ENCODE measurements at places on chromosomes 3 and 15. TPM values are rescaled to one million over a fixed set of nuclear protein-coding genes. Genes with fewer than 3 reads are reported as not detected.
A peak's percentile ranks its signal among the peaks of the same experiment; 100 is the strongest.

DNA sequence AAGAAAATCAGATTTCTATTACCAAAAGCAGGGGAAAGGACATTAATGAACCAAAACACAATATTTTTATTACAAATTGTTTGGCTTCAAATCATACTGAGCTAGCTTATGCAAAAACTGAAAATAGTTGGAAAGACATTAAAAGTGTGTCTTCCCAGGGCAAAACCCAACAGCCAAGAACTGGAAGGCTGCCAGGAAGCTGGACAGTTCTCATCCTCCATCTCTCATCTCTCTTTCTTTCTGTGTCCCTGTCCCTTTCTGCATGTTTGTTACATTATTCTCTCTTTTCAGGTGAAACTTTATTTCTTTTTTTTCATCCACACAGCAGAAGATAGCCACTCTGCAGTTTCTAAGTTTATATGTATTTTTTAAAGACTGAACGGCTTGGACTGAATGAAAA is 41.1 kb upstream of the SNTN start:
- no peak for DNase-seq

- no peak for DNase-seq
Measured at GRCh38 chr3:172376881-172377280, 71.4 kb downstream of the GHSR start.

DNA sequence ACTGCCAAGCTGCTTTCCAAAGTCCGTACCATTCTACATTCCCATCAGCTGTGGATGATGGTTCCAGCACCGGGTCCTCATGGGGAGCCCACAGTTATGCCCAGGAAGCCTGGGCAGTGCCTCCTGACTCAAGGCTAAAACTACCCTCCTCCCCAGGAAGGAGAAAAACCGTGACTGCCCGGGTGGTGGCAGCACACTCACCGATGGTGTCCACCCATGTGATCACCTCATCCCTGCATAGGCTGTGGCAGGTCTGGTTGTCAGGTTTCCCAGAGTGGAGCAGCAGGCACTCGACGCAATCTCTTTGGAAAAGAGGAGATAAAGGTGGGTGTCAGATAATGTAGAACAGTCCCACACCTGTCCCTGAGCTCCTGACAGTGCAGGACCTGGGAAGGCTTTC is 38.6 kb downstream of the UMPS start:
- DNase-seq, result no peak

RHOV gene
- not detected for total RNA-seq

DNA sequence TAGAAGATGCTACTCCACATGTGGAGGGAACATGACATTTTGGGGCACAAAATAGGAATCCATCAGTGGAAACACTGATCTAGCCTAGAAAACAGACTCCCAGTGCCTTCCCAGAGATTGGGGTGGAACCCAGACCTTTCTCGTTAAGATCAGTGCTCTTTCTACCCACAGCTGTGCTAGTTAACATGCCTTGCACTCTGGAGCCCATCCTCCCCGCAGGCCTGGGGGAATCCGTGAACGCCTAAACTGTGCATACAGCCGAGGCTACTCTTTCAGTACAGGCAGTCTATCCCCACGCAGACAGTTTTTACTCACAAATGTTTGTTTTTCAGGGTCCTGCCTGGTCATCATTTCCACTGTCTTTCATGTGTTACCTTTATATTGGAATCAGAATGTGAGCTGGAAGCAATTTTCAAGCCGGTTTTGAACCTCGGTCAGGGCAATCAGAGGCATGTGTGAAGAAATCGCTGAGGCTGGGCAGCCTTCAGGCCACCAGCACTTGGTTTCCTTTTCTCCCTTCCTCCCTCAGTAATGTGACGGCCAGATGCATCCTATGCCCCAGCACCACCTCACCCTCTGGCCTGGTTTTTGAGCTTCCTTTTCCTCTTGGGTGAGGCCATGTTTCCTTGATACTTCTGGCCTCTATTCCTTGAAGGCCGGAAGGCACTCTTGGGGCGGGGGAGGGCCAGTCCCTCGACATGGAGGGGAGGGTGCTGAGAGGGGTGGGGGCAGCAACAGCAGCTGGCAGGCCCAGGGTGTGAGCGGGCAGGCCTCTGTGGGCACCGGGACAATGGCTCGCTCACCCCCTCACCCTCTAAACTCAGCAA is 123.6 kb upstream of the GALNT15 start:
- DNase-seq, result peak; percentile 22

PRSS50 gene
- total RNA-seq, result 0.22 TPM

ITPKA gene
- total RNA-seq, result 1.9 TPM

DNA sequence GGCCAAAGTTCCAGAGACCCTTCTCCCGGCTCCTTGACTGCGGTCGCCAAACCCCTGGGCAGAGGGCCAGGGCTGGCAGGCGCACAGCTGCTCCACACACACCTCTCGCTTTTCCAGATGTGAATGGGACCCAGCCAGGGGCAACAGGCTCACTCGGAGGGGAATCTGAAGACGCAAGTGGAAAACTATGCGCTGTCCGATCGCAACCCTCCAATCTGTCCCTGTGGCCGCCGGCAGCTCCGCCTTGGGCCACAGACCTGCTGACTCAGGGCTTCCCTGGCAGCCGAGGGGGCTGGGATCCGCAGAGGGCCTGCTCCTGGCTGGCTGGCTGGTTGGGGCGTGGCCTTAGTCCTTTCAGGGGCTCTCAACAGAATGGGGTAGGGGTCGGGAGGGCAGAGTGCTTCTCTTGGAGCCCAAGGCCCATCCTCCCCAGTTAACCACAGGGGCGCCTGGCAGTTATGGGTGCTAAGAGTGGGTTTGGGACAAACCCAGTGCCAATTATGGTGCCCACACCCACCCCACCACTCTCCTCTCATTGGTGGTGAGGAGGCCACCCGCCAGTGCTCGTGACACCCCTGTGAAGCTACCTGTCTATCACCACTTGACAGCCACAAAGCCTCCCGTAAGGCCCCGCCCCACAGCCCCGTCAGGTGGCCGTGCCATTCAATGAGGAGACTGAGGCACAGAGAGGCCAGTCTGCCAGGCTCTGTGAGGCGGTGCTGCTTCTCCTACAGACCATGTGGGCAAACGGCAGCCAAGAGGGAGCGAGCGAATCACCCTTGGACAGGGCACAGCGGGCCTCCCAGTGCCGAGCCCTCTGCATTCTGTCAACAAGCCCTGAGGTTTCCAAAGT is 53.8 kb downstream of the IQSEC1 start:
- no peak for DNase-seq

DNA sequence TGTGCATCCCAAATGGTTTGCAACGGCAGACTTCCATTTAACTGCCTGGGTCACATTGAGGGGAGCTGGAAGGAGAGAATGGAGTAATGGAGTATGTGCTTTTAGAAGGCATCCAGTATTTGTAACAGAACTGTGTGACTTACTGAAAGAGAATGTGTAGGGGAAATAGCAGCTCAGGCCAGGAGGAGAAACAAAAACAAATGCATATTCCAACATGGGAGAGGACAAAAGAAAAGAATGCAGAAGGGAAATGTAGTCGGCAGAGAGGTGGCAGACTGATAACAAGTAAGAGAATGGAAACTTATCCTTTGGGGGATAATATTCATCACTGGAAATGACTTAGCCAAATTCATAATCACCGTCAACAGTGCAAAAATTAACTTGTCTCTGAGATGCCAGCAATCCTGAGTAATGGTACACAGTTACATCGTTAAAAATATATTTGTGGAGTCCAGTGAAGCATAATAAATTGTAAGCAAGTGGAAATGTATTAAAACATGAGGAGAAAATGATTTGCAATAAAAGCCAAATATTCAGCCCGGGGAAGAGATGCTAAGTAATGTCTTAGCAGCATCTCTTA is 294.9 kb upstream of the SGO1 start:
- no peak for DNase-seq

NEK10 gene
- total RNA-seq, result 11.5 TPM

GRCh38 chr3:40169983-40170382 is 139.5 kb upstream of the EIF1B start:
- DNase-seq, result no peak

- DNase-seq, result no peak
Measured at GRCh38 chr15:71462638-71463037, 347.4 kb downstream of the THSD4 start.

- DNase-seq, result no peak
Measured at GRCh38 chr3:128324911-128325592, 141.6 kb downstream of the DNAJB8 start.

- DNase-seq, result no peak
Measured at GRCh38 chr3:99892332-99892731, 74.7 kb downstream of the CMSS1 start.

DNA sequence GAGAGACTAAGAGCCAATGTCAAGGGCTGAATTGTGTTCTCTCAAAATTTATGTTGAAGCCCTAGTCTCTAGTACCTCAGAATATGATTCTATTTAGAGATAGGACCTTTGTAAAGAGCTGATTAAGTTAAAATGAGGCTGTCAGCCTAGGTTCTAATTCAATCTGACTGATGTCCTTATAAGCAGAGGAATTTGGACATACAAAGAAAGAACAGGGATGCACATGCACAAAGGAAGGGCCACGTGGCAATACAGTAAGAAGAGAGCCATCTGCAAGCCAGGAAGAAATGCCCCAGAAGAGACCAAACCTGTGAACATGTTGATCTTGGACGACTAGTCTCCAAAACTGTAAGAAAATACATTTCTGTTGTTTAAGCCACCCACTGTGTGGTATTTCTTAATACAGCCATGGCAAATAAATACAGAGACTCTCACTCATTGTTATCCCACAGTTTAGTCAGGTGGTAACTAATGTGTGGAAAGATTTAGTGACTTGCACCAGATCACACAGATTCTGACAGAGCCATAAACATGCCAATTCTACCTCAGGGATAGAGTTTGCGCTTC is 652.2 kb downstream of the NAALADL2 start:
- DNase-seq, result no peak

CAMP gene
- total RNA-seq, result not detected

GRCh38 chr3:197309528-197310361 is 11.3 kb upstream of the DLG1 start:
- DNase-seq, result no peak

DNA sequence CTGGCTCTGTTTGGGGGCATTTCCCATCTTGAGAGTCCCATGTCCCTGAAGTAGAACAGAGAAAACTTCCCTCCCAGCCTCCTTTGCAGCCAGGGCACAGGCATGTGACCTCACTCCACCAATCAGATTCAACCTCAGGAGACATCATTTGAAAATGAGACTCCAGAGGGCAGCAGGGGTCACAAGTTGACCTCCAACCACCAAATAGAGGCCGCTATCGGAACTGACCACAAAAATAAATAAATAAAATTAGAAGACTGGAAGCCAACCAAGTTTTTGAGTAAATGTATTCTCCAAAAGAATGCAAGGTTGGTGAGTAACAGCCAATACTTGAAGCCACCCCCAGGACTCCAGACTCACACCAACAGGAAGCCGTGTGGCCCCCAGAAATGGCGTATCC is 106.5 kb downstream of the CHSY1 start:
- DNase-seq, result no peak

GRCh38 chr15:67783303-67783702 is 42.0 kb upstream of the SKOR1 start:
- no peak for DNase-seq

DNA sequence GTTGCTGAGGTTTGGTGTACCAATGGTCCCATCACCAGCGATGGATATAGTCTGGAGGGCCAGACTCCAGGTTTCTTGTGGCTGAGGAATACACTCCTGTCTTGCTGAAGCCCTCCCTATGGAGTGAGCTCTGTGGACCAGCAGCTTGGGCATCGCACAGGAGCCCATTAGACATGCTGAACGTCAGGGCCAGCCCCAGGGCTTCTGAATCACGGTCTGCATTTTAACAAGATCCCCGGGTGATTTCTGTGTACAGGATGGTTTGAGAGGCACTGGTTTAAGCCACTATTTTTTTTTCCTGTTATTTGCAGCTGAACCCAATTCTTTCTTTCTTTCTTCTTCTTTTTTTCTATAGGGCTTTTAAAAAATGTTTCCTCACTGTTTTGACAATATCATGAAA is 69.5 kb upstream of the XCR1 start:
- no peak for DNase-seq

- no peak for DNase-seq
Measured at GRCh38 chr3:174101244-174101643, 703.7 kb downstream of the NLGN1 start.

AADAC gene
- not detected for total RNA-seq

GRCh38 chr3:32200992-32201758 is 37.3 kb upstream of the CMTM8 start:
- DNase-seq, result peak; percentile 33

DNA sequence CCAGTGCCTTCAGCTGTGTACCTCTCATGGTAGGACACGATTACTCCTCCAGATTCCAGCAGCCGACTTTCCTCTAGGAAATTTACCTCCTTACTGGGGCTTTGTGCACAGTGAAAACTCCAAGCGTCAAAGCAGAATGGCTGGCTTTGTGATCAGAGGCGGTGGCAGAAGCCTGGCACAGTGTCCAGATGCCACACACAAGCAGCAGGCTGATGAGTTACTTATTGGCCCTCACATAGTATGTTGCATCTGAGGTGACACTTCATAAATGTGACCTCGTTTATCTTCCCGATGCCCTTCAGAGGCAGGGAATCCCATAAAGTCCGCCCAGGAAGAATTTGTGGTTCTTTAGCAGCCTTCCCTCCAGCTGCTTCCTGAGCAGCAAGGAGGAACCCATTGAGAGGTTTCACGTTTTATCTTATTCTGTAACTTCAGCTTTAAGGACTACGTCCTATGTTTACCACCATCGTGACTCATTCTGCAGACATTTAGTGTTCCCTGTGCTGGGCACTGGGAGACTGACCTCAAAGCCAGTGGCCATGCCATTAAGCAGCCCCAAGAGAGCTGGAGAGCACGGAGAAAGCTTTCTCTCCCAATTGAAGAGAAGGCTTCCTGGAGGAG is 107.1 kb upstream of the C15orf61 start:
- no peak for DNase-seq

GRCh38 chr3:105422645-105423044 is 55.9 kb downstream of the ALCAM start:
- no peak for DNase-seq

GRCh38 chr15:71348597-71348996 is 233.3 kb downstream of the THSD4 start:
- DNase-seq, result no peak

DNA sequence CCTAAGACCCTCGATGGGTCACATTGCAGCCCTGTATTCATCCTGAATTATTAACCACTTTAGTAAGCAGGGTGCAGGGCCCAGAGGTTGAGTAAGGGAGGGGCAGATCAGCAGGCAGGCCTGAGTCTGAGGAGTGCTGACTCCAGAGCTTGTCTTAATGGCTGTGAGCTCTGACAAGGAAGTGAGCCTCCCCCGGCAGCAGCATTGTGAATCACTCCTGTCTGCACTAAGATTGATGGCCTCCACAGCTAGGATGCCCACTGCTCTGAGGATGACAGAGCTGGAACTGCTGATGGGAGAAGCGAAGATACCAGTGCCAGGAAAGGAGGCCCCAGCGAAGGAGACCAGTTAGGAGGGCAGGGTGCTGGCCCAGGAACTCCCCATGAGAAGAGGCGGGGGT is 46.5 kb upstream of the CCDC174 start:
- DNase-seq, result no peak

OSTN gene
- 0.36 TPM for total RNA-seq

GRCh38 chr3:164407111-164407510 is 671.2 kb downstream of the SI start:
- DNase-seq, result no peak

GRAMD1C gene
- total RNA-seq, result 2.0 TPM

MNS1 gene
- 1.4 TPM for total RNA-seq

GRCh38 chr15:62927196-62927595 is 115.4 kb upstream of the TPM1 start:
- no peak for DNase-seq

Data from left ventricle myocardium inferior (tissue), 1 donor.